ENCODE measurements at places on chromosomes 6 and 20.

GRCh38 chr20:31811796-31812728 lies 7.1 kb upstream of the MYLK2 start:
- no peak for DNase-seq

DNA sequence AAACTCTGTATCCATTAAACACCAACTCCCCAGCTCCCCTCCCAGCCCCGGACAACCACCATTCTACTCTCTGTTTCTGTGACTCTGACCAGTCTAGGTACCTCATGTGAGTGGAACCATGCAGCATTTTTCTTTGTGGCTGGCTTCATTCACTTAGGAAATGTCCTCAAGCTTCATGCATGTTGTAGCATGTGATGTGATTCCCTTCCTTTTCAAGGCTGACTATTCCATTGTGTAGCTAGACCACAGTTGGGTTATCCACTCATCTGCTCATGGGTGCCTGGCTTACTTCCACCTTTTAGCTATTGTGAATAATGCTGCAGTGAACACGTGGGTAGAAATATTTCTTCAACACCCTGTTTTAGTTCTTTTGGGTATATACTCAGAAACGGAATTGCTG lies 8.8 kb upstream of the BPHL start:
- peak; percentile 46 for DNase-seq

- no peak for DNase-seq
Observed at GRCh38 chr6:164379795-164380194, 929.6 kb downstream of the C6orf118 start.

DNA sequence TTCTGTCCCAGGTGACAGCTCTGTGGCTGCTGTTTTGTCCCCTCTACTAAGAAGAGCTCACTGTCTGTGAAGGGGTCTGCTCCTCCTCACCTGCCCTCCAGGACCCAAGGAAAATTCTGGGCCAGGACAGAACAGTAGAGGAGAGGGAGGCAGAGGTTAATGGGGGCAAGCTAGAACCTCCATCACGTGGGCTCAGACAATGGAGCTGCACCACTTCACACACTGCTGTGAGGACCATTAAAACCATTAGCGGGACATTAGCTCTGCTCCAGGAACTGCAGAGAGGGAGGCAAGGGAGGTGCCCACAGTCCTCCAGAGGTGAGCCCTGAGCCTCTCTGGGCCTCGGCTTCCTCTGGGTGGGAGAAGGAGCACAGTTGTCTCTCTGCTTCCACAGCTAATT lies 78.4 kb downstream of the NOL4L start:
- no peak for DNase-seq

- no peak for DNase-seq
Observed at GRCh38 chr6:38495922-38496635, 143.7 kb downstream of the BTBD9 start.

GRCh38 chr6:143804835-143805239 lies 38.3 kb upstream of the LTV1 start:
- DNase-seq = peak; percentile 31

GRCh38 chr6:46014046-46014445 lies 1.6 kb downstream of the CLIC5 start:
- no peak for DNase-seq

DNA sequence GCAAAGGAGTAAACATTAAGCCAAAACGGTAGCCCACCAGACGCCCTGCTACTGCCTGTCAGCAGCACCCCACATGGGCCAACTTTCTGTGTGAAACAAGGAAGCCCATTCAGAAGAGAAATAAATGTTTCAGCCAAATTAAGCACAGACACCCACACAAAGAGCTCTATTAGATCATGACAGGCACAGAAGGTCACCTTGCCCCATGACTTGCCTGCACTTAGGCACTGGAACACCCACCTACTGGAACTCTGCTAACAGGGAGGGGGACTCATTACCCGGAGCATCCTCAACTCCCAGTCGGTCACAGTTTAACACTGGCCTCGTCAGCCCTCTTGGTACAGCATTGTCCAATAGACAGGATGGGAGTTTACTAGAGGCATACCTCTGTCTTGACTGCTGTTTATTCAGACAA lies 31.8 kb downstream of the GFOD1 start:
- peak; percentile 27 for DNase-seq

GRCh38 chr6:153727885-153728284 lies 311.2 kb upstream of the OPRM1 start:
- DNase-seq = no peak

- peak; percentile 50 for DNase-seq
Observed at GRCh38 chr6:42963855-42964605, 3.5 kb downstream of the GNMT start.

DNA sequence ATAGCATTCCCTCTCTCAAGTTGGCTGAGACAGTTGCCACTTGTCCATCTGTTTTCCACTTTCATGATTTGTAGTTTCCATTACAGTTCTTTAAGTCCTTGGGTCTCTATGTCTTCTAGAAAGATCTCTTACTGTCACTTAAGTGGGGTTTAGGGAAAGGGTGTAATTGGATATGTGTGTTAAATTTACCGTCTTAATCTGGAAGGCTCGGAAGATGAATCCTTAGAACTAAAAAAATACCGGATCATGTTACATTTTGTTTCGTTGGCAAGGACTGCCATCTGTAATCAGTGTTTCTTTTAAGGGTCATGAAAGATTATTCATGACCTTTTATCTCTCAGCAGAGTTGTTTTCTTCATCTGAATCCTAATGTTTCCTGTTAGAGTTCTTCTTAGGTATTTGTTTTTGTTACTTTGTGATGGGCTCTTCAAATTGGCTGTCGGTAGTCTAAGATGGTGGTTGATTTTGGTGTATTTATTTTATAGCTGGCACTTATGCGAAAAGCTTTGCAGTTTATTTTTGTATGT lies 21.8 kb upstream of the BTBD3 start:
- DNase-seq = no peak

DNA sequence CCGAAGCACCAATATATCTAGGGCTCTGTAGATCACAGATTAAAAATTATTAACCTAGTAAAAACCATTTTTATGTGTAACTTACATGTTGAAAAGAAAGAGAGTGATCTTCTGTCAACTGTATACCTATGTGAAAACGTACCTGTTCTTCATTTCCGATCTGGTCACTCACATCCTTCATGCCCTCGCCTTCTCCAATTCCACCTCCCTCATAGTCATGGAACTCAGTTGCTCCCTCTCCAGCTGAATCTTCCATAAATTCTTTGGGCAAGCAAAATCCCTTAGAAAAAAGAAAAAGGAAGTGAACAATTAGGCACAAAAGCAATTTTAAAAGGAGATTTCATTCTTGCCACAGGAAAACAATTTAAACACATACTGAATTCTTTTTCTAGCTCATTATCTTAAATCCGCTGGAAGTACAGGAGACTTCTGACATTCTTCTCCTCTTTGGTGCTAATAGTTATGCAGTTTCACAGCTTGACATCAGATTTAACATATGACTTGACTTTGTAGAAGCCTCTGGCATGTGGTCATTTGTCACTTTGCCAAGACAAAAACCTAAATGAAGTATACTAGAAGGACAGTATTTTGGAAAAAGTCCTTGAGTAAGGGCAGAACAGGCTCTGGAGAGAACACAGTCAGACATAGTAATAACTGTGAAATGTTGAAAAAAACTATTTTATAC lies 29.5 kb upstream of the LYRM2 start:
- DNase-seq = no peak

DNA sequence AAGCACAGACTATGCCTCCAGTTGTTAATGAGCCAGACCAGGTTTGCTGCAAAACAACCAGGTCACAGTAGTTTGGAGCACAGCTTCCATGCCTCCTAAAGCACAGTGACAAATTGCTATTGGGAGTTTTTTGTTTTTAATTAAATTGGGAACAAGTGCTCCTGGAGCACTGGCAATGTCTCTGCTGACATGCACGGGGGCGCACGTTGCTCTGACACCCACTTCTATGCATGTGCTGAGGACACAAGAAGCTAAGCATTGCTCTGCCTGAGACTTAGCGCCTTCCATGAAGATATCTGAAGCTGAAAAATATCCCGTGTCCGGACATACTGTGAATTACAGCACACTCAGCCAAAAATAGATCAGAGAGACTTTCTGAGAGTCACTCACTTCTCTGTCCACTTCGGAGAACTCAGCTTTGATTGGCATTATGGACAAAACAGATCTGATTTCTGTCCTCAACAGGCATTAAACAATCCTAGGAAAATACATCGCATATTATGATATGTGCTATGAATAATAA lies 18.6 kb upstream of the GGTLC1 start:
- no peak for DNase-seq

- DNase-seq = no peak
Observed at GRCh38 chr6:157193443-157193996, 129.8 kb downstream of the TMEM242 start.

DNA sequence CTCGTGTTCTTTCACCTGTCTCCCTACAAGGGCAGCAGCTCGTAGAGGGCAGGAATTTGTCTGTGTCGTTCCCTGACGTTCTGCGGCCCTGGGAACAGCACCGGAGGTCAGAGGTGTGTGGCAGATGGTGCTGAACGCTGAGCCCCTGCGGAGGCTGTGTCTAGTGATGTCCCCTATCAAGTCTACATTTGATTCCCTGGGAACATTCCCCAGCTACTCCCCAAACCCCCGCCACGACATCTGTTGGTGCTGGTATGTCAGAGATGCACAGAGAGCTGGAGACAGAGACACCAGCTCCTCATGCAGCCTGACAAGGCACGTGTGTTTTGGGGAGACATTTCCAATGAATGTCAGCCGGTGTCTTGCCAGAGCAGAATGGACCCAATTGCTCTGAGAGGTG lies 7.7 kb downstream of the PMEPA1 start:
- DNase-seq = no peak

DNA sequence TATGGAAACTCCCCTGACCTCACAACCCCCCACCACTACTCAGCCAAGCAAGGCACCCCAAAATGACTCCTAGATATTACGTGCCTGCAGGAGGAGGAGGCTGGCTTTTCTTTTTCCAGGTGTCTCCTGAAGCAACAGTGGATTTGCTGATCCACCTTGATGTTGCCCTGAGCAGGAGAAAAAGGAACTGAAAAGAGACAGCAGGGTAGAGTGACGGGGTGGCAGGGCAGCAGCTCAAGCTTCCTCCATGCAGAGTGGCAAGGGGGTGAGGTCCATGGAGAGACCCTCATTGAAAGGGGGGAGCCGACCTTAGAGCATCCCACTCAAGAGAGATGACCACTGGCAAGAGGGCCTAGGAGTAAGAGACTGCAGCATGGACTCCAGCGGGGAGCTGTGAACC lies 112.0 kb upstream of the SIRPA start:
- DNase-seq = no peak

DNA sequence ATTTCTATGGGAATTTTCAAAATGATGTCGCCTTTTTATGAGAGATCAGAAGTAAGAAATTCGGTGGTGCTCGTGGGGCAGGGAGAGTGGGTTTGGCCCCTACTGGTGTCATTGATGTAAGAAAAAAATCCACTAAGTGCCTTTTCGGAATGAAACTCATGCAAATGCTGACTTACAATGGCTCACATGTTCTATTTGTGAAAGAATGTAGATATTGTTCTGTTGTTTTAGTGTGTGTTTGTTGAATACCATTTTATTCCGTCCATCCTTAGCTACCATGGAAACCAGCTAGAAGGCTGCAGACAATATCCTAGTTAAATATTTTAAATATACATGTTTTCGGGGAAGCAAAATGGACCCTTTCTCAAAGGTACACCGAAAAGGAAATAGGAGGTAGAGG lies 304.9 kb downstream of the TAF4 start:
- no peak for DNase-seq

GRCh38 chr6:142446168-142446567 lies 144.4 kb downstream of the ADGRG6 start:
- no peak for DNase-seq

DNA sequence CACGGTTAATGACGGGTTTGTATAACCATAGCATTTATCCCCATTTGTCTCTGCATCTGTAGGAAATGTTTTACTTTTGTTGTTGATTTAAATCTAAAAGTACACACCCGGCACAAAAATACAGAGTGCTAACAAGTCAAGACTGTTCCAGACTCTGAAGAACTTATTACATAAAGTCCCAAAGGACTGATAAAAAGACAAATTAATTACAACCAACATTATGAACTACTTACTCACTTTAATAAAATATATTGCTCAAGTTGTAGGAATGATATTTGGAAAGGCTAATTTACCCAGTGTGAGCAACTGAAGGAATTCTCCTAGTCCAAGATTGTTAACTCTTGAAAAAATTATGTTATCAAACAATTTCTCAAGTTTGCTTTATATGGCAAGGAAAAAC lies 115.6 kb downstream of the KIF13A start:
- DNase-seq = no peak

- DNase-seq = peak; percentile 61
Observed at GRCh38 chr6:85594197-85594930, 706 bp upstream of the SNX14 start.

- DNase-seq = no peak
Observed at GRCh38 chr6:159828074-159828473, 28.0 kb downstream of the PNLDC1 start.

- DNase-seq = no peak
Observed at GRCh38 chr20:24382743-24383142, 86.7 kb upstream of the SYNDIG1 start.

- peak; percentile 65 for DNase-seq
Observed at GRCh38 chr6:136696238-136696637, 96.0 kb downstream of the MAP3K5 start.

DNA sequence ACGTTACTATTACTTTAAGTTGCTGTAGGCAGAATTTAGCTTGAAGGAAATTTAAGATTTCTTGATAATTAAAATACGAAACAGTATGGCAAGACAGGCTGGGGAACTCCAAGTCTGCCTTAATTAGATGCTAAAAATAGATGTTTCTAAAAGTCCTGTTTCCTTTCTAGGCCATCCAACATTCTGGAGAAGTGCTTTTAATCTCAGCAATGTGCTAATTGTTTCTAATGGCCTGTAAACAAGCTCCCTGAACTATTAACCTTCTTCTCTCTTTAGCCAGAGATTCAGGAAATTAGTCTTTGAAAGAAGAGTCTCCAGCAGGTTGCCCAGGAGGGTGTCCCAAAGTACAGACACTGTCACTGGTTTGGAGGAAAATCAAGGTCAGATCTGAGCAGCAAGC lies 677.3 kb upstream of the AGPAT4 start:
- DNase-seq = no peak

DNA sequence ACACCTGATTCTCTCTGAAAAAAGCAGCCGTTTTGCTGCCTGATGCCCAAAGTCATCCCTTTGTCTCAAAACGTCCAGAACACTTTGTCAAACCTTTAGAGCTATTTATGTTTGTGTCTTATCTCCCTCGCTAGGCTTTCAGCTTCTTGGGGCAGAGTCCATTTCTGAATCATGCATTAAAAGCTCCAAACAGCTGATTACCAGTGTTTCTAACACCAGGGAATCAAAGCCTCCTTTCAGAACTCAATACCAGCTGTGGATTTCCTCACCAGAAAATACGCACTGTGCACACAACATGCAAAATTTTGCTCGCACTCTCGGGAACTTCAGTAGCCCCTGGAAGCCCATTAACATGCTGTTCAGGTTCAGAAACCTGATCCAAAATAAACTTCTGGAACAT lies 333.3 kb downstream of the HACE1 start:
- no peak for DNase-seq

- peak; percentile 77 for DNase-seq
Observed at GRCh38 chr6:44041461-44042260, 85.6 kb downstream of the MRPL14 start.

- no peak for DNase-seq
Observed at GRCh38 chr20:61260905-61261304, 8.8 kb downstream of the CDH4 start.

Measured in suppressor macrophage treated with lipopolysaccharide for 1 hour (primary cell).